Activated CD4-positive, alpha-beta T cell treated with anti-CD3 and anti-CD28 coated beads, Interleukin-2, amount 50 U/mL, for 4 hours (primary cell): ENCODE measurements at places on chromosomes 2 and 18.

GRCh38 chr2:201854841-201855240 is 48.5 kb downstream of the CDK15 start:
- no peak for DNase-seq

DNA sequence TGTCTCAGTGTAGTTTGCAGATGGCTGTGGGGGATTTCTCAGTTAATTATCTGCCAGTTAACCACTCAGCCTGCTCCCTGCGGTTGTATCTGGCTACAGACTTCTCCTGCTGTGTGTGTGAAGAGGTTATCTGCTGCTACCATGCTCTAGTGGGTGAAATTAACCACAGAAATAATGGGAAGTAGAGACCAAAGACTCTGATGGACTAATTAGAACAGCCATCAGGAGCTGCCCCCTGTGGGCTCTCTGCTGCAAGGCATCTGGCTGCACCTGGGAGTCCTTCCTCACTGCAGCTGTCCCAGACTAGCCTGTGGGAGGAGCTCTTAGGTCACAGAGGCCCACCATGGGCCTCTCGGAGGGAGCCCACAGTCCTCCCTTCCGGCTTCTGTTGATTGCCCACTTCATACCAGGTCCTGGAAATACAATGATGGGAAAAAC is 66.6 kb downstream of the CTIF start:
- DNase-seq: no peak

GRCh38 chr18:39841482-39842365 is 2113.3 kb upstream of the PIK3C3 start:
- DNase-seq: no peak

GRCh38 chr2:117980783-117981676 is 32.8 kb downstream of the CCDC93 start:
- no peak for DNase-seq

GRCh38 chr2:213185147-213185822 is 33.9 kb upstream of the IKZF2 start:
- DNase-seq: no peak

GRCh38 chr2:39093218-39093898 is 27.5 kb downstream of the SOS1 start:
- no peak for DNase-seq

DNA sequence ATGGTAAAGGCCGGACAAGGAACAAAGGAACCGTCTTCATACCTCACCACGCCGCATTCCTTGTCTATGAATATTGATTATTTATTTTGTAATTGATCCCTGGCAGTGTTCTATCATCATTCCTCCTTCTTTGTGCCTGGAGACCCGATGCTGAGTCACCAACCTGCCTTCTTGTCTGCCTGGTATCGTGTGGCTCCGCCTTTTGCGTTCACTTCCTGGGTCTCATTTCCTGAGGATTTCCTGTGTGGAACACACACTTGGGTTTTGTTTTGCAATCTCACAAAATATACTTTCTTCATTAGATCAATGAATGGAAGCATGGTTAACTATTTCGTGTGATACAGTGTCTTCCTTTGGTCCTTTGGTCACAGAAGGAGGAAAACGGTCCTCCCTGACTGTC is 95.5 kb upstream of the SNTG2 start:
- no peak for DNase-seq

DNA sequence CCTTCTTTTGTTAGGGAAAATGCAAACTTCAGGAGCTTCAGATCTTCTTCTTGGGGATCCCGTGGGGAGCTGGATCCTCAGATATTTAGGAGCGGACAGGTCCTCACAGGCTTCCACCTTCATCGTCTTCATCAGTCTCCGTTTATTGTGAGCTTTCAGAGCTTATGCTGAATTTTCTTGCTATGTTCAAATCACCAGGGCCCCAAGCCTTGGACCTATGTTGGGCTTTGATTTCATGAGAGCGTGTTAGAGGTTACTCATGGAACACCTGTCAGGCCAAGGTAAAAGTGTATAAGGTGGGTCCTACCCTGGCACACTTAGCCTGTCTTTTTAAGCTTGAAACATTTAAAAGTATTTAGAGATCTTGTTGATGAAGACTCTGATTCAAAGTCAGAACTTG is 212.9 kb downstream of the FAM210A start:
- DNase-seq: no peak

- DNase-seq: peak; percentile 39
Measured at GRCh38 chr18:45874491-45875184, 49.2 kb downstream of the SIGLEC15 start.

GRCh38 chr2:86087936-86088850 is 17.5 kb downstream of the POLR1A start:
- no peak for DNase-seq

- DNase-seq: no peak
Measured at GRCh38 chr2:134360745-134361487, 107.0 kb downstream of the MGAT5 start.

- no peak for DNase-seq
Measured at GRCh38 chr2:30865892-30866681, 58.8 kb upstream of the CAPN13 start.

GRCh38 chr2:97900806-97901205 is 94.9 kb downstream of the TMEM131 start:
- no peak for DNase-seq

GRCh38 chr18:53947092-53947640 is 277.3 kb downstream of the MBD2 start:
- no peak for DNase-seq

DNA sequence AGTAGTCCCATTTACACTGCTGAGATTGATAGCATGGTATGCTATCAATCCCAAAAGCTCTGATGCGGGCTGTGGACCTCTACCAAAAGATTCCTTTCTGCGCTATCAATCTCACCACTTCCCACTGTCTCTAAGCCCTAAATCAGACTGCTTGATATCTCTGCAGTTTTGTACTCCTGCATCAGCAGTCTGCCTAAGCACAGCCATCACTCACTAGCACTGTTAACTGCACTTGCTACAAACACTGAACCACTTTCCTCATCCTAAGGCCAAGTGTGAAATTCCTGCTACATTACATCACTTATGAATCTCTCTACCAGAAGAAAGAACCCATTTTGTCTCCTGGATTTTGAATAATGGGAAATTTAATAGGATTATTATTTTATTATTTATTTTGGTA is 237.0 kb downstream of the HNMT start:
- DNase-seq: no peak

GRCh38 chr2:86079981-86080911 is 25.4 kb downstream of the POLR1A start:
- peak; percentile 74 for DNase-seq

- DNase-seq: no peak
Measured at GRCh38 chr2:161228511-161229240, 68.4 kb downstream of the TANK start.

DNA sequence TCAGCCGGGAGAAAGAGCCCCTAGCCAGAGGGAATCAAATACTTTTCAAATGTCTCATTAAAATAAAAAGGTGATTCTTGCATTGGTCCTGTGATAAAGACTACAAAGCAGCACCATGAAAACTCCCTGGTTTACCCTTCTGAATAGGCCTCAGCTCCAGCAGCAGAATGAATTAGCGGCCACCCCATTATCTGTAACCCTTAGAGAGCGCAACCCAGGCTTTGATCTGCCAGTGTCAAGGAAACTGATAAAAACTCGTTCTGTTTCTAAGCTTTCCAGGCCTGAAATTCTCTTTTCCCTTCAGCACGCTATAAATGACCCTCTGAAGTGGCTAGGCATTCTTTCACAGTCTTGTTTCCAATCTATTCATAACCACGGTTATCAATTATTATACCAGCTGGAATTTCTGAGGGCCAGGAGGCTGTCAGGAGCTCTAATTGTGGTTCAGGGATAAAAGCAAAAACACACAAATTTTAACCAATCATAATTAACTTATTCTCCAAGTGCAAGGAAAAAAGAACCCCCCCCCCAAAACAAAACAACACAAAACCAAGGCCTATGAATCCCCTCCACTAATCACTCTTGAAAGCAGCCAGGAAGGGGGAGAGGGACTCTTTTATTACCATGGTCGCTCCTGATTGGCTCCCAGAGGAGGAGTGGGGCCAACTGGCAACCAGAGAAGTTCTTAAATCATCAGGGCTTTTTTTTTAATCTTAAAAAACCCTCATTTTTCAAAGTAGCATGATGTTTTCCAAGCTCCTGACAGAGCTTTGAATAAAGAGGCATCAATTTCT is 258.9 kb downstream of the CYRIA start:
- no peak for DNase-seq

DNA sequence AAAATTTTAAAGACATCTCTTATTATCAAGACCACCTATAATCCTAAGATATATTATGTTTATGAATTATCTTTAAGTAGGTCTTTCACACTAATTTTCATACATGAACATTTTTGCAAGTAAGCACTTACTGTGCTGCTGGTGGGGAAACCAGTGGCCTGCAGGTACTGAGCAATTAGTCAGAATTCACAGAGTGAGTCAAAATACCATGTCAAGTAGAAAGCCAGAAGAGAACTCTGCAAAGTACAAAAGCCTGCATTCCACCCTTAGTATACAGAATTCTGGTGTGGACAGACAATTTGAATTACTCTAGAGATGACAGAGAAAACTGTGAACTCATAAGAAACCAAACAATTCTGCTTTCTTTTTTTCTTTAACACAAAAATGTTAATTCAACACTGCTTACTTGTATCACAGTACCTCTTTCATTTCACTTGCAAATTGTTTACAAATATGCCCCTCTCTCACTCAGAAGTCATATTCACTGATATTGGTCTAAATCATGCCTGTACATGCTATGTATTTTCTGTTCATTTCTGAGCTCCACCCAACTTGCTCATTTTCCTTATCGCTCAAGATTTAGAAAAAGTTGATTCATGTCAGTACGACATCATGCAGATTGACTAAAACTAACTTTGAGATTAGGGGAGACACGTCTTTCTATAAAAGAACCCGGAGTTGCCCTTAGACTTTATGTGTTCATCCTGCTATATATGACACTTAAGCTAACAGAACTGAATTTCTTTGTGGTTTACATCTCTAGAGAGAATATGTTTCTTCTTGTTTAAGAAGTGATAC is 182.9 kb downstream of the IKZF2 start:
- DNase-seq: no peak

- no peak for DNase-seq
Measured at GRCh38 chr2:101108357-101108756, 42.8 kb downstream of the TBC1D8 start.

DNA sequence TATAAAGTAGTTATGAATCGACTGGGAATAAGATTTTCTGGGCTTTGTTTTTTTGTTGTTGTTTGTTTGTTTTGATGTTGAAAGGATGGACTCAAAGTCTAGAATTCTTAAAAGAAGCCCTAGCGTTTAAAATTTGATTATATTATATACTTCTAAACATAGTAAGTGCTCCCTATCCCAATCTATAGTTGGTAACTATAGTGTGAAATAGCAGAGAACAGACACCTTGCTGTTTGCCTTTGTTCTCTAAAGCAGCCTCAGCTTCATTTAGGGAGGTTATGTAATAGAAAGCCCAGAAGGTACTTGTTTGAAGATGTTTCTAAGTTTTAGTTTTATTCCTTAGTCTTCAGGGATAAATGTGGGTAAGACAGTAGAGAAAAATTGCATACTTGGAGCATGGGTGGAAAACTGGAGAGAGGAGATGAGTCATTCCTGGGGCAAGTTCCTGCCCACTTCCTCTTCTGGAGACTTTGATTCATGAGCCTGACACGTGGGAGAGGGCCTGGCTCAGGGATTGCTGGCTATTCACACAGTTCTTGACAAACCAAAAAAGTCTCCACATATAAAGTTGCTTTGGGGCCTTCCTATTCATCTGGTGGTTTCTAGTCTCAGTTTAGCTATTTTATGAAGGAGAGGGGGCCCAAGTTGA is 131.9 kb downstream of the MYO1B start:
- DNase-seq: no peak

DNA sequence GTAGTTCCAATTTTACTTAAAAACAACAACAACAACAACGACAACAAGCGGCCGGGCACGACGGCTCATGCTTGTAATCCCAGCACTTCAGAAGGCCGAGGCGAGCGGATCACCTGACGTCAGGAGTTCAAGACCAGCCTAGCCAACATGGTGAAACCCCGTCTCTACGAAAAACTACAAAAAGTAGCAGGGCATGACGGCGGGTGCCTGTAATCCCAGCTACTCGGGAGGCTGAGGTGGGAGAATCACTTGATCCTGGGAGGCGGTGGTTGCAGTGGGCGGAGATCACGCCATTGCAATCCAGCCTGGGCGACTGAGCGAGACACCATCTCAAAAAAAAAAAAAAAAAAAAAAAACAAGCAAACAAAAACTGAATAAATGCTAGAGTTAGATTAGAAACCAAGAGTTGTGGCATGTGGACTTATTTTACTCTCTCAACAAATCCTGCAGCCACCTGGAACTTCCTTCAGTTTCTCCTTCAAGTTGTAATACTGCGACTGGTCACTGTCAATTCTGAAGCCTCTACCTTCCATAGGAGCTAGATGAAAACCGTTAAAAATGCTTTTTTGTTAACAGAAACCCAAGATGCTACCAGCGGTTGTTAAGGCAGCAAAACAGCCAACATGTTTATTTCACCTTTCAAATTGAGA is 1.3 kb downstream of the ATP5F1A start:
- no peak for DNase-seq

DNA sequence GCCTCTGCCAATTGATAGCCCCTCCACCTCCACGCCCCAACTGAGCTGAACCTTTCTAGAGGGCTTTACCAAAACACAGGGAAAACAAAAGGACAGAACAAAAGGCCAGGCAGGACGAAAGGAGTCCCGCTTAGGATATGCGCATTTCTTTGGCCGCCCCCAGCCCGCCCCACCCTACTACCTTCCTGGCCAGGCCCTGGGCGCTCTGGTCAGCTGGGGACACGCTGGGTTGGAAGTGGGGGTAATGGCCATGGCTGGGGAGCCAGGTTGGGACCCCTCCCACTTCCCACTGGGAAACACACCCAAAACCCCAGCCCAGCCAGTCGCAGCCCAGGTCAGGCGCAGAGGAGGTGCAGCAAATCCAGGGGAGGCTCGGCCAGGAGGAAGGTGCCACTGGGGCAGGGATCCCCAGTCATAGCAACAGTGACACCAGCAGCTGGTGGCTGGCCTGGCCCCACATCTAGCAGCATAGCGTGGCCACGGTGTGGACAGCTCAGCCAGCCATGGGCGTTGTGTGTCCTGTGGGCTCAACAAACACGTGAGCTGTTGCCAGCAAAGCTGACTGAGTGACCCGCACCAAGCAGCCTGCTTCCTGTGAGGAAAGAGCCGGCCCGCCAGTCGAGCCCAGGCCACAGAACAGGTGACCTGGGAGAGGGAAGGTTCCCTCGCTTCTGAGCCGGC is 24.6 kb upstream of the B3GNT7 start:
- DNase-seq: no peak

GRCh38 chr18:34287825-34288224 is 63.1 kb upstream of the NOL4 start:
- no peak for DNase-seq

- no peak for DNase-seq
Measured at GRCh38 chr2:9033385-9034168, 30.1 kb upstream of the MBOAT2 start.

DNA sequence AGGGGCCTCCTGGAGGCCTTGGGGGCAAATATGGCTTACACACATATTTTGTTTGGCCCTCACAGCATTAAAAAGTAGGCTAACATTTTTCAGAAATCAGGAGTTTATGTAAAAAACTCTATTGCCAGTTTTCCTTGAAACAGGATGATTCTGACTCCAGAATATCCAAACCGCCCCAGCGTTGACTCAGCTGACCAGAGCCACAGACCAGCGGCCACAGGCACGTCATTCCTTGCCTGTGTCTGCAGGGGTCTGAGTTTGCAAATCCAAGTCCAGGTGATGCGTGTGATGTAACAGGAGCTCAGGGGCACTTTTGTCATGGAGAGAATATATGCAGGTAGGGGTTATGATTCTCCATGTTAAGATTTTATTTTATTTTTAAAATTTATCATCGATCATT is 79.4 kb upstream of the ALKAL2 start:
- no peak for DNase-seq

GRCh38 chr2:224670203-224670602 is 46.0 kb downstream of the CCDC195 start:
- DNase-seq: no peak
